AG04449 (cell line): ENCODE measurements at places on chromosomes 1 and 21.

- DNase-seq = no peak
Measured at GRCh38 chr1:3525551-3526482, 71.4 kb downstream of the ARHGEF16 start.

GRCh38 chr1:15067148-15067547 is 86.4 kb upstream of the TMEM51 start:
- DNase-seq = no peak

GRCh38 chr1:70318191-70318590 is 36.3 kb downstream of the ANKRD13C start:
- DNase-seq = no peak

- no peak for DNase-seq
Measured at GRCh38 chr21:35368326-35368725, 319.2 kb upstream of the RUNX1 start.

DNA sequence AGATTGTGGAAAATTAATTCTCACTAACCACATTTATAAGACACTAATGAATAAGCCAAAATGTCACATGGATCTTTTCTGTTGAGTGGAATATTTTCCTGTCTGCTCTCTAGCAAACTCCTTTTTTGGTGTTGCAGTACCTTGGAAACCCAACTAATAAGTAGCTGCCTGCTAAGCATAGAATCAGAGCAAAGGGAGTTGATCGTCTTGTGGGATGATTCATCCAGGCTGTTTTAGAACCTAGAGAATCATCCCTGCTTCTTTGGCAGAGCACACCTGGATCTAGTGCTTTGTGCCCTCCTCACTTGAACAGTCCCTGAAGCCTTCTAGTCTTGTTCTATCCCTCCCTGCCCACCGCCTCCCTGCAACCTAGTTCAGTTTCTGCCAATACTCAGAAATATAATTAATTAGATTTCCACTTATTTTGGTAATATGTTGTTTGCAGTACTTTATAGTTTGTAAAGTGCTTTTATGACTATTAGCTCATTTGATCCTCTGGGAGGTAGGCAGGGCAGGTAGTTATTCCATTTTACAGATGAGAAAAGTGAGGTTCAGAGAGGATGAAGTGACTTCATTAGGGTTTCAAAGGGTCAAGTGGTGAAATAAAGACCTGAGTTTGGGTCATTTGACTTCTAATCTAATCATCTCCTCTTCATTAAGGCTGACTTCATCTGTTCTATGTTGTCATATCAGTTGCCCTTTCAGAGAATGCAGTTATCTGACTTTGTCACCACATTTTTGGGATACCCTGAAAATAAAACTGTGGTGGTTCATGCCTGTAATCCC is 2.5 kb downstream of the AGO4 start:
- DNase-seq = no peak

- DNase-seq = no peak
Measured at GRCh38 chr1:166379447-166379846, 212.6 kb upstream of the FAM78B start.

GRCh38 chr1:66154394-66154793 is 361.7 kb downstream of the PDE4B start:
- DNase-seq = no peak

GRCh38 chr1:159205225-159205624 is 550 bp downstream of the ACKR1 start:
- DNase-seq = no peak

GRCh38 chr1:206930210-206930798 is 8.6 kb upstream of the FCMR start:
- no peak for DNase-seq

DNA sequence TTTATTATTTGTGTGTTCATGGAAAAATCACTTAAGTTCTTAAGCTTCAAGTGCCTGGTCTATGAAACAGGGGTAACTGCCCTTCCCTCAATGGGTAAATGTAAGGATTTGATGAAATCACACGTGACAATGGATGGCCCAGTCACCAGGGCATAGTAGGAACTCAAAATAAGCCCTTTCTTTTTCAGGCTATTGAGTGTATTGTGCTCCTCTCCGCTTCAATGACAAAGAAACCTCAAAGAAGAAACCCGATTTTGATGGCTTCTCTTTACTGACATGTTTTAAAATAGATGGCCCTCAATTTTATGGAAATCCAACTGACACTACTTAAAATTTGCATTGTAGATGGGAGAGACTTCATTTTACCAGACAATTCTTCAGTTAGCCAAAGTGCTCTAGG is 543.5 kb downstream of the OMA1 start:
- no peak for DNase-seq

GRCh38 chr1:67683316-67683715 is 1.7 kb upstream of the GADD45A start:
- DNase-seq = no peak

DNA sequence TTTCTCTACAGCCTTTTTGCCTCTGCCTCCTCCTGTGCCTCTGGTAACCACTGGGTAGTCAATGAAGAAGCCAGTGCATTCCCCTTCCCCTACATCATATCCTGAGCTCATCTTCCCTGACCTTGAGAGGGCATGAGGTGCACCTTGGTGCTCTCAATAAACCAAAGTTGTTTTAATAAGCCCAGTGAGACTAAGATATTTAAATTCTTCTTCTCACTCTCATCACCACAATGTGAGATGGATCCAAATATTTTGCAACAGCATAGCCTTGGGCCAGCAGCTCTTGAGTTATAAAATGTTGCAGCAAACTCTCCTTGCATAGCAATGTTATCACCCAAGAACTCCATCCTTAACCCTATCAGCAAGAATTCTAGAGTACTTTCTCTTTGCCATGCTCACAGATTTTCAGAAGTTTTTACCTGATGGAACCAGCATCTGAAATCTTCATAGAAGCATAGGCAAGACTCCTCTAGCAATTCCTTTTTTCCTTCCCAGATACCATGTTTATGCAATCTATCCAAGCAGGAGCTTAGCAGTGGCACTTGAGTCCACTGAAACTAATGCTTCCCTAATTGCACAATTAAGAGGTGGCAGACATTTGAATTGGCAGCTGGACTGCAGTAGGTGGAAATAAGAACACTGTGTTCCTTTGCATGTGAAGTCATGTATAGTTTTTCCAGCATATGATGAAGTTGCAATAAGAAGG is 36.8 kb downstream of the CDC7 start:
- DNase-seq = peak; percentile 84

- no peak for DNase-seq
Measured at GRCh38 chr21:31248598-31248997, 95.5 kb downstream of the TIAM1 start.

- DNase-seq = peak; percentile 26
Measured at GRCh38 chr21:29586696-29587095, 288.0 kb downstream of the BACH1 start.

GRCh38 chr1:162371611-162372010 is 5.0 kb downstream of the SPATA46 start:
- no peak for DNase-seq

DNA sequence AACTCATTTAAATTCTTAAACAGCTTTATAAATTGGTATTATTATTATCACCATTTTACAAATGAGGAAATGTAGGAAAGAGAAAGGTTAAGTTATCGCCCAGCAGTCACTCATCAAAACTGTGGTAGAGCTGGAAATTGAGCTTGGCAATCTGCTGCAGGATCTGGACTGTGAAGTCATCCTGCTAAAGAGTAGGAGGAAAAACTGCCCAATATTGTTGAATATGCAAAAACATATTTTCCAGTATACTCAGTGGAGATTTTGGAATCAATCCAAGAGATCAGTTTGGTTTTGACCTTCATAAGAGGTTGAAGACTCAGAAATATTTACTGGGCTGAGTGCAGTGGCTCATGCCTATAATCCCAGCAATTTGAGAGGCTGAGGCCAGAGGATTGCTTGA is 16.9 kb upstream of the RC3H1 start:
- DNase-seq = no peak

GRCh38 chr1:64822621-64823020 is 77.7 kb downstream of the RAVER2 start:
- DNase-seq = no peak

GRCh38 chr1:95916616-95917015 is 682.6 kb downstream of the RWDD3 start:
- no peak for DNase-seq
